ENCODE measurements at places on chromosomes 2 and 18.

DNA sequence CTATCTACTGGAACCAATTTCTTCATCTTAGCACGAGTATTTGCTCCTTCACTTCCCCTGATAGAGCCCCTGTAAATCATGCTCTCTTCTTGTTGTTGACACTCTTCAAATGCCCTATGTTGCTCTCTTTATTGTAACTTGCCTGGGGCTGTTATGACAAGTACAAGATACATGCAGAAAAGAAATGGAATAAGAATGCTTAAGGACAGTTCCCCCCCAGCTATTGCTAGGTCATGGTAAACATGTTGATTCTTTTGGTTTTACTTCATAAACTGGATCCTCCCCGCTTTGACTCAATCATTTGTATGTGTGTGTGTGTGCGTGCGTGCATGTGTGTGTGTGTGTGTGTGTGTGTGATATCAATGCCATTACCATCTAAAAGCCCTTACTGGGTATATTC lies 368.5 kb upstream of the CNTNAP5 start:
- DNase-seq: no peak

- no peak for DNase-seq
Observed at GRCh38 chr2:121175326-121175725, 109.7 kb downstream of the TFCP2L1 start.

DNA sequence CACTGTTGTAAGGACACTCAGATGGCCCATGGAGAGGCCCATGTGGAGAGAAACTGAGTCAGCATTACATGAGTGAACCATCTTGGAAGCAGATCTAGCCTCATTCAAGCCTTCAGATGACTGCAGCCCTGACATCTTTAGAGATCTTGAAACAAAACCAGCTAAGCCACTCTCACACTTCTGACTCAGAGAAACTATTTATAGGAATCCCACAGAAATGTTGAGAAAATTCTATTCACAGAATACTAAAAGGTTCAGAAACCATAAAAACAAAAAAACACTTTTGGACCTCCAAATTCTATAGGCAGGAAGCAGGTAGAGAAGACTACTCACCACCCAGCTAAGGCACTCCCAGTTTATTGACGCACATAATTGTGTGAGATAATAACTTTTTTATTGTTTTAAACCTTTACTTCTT lies 8.7 kb downstream of the TMEM169 start:
- no peak for DNase-seq

DNA sequence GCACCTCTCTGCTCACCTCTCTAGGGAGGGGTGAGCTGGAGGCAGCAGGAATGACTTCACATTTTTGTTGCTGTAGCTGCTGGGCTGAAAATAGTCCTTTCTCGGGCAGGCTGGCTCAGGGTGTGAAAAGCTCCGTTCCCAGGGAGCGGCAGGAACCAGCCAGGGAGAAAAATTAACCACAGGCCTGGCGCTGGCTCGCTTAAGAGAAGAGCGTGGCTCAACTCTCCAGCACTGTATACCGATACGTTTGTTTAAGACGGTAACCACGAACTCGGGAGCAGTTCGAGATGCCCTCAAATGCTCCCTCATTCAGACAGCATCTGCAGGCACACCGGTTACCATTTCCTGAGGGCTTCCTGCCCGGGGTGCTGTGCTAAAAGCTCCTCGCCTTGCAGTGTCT lies 129.6 kb downstream of the CELF4 start:
- DNase-seq: no peak

DNA sequence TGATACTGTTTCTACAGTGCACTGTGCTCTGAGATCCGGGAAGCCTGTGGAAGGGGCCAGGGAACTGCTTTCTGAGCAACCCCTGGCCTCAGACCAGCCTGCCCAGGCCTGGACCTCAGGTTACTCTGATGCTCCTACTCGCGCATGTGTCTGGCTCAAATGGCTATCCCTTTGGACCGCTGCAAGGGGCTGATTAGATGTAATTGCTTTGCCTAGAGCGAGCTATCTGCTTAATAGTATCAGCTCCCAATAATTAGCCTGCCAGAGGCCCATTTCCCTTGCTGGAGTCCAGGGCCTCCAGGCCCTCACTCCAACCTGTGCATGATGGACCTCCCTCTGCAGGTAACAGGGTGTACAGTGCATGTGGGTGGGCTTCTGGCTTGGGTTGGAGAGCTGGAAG lies 7.2 kb upstream of the KCNK3 start:
- no peak for DNase-seq

DNA sequence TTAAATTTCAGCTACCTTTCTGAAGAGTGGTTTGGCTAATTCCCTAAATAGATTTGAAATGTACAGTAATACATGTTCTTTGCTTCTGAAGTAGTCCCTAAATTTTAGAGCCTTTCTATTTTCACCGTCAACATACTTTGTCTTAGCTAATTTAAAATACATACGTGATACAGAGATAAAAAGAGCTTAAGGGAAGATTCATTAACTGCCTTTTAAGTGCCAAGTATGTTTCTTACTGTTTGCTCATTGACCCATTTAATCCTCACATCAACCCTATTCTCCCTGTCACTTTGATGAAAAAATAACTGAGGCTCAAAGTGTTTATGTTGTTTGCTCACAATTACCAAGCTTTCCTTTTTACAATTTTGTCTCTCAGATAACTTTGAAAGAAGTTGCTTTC lies 118.6 kb upstream of the CDH7 start:
- DNase-seq: no peak

- DNase-seq: no peak
Observed at GRCh38 chr2:241769819-241770184, 6.8 kb upstream of the GAL3ST2 start.

DNA sequence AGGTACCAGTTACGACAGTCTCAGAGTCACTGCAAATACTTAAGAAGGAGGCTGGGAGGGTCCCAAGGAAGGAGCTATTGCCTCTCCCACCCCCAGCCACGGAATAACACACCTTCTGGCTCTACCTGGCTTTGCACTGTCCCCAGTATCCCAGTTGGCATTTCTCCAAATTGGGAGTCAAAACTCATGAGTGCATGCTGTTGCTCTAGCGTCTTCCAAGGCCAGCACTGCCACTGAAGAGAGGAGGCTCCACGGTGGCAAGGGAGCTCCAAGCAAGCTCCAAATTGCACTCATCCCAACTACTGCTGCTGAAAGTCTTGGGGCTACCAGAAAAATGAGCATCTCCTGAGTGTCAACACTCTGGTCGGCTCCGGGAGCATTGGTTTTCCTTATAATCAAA lies 1.6 kb downstream of the SCTR start:
- no peak for DNase-seq

GRCh38 chr2:9260464-9260918 lies 53.9 kb downstream of the ASAP2 start:
- no peak for DNase-seq

DNA sequence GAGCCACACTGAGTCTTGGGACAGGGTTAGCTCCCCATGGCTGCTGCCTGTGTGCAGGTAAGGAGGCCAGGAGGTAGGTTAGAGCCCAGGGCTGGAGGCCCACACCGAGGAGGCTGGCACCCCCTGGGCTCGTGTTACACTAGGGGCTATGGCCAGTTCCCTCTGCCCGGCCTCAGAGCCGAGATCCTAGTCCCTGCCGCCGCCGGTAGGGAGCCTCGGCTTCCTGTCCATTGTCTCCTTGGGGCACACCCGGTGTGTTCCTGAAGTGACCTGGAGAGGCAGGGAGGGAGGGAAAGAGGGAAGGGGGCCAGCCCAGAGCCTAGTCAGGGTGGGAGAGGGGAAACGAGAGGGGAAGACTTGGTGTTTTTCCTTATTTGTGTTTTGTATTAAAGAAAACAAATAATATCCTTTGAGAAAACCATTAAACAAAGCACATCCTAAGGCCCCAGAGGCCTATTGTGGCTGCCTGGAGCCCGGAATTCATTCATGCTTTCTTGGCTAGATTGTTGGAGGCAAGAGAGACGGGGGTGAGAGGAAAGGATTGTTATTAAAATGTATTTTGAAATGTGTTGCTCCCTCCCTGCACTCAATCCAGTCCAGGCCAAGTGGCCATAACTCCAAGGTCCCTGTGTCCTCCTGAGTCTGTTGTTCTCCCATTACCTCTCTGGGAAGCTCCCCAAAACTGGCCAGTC lies 170.7 kb downstream of the CTIF start:
- DNase-seq: no peak

DNA sequence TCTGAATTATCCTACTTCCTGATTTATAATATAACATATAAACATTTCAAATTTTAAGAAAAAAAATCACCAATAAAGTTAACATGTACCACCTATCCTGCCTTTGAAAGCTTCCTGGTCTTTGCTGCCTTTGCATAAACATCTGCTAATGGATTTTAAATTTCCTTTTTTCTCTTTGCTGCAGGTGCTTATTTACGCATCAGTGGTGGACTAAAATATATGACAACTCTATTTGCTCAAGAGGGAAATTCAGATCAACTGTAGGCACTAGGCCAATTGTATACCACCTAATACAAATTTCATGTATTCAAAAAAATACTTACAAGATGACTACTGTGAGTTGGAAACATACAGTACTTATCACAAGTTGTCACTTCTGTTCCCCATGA lies 57.2 kb downstream of the RAD51AP2 start:
- DNase-seq: no peak

DNA sequence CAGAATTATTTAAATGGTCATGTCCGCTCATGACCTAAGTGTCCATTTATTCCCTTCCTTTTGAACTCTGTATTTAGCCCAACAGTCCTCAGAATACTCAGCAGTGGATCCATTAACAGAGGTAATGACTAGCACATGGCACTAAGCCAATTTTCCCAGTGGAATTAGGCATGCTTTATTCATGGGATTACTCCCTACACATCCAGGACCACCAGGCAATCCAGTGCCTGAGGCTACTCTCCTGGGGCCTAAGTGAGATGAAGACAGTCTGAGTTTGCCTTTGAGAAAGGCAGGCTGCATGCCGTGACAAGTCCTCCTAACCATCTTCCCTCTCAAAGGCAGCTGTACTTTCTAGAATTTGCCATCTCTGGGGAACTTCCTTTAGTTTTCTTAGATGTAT lies 128.6 kb downstream of the SPOPL start:
- no peak for DNase-seq

DNA sequence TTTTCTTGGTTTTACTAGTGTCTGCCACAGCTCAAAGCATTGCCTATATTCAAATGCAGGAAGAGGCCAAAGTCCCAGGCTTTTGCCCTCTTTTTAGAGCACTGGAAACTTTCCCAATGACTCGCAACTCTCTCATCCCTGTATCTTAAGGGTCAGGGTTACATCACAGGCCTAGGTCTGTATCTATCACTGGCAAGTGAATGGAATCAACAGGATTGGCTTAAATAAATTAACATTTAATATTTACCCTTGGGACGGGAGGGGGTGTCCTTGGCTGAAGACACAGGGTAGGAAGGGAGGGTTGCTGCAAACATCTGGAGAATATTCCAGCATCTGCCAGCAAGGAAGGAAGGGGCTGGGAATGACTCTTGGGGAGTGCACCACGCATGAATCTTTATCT lies 242.6 kb downstream of the SLC4A3 start:
- no peak for DNase-seq

DNA sequence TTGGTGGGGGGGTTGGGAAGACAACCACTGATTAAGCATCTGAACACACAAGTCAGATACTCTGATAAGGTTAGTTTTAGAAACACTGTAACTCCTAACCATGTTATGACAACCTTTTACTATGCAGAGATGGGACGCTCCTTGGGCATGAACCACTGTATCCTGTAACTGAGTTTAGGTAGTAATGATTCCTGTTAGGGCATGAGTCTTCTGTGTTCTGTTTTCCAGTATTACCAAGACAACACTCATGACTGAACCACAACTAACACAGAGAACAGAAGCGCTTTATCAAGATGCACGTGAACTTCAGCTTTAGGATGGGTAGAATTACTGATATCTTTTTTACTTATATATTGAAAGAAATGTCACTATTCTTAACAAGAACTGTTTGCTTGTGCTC lies 14.1 kb upstream of the CREB1 start:
- no peak for DNase-seq

GRCh38 chr18:75483662-75484061 lies 56.2 kb upstream of the SMIM21 start:
- no peak for DNase-seq

All from right renal pelvis (tissue), 4 donors.